Suppressor macrophage treated with lipopolysaccharide for 4 hours (primary cell): ENCODE measurements at places on chromosomes 7 and 10.
A peak's percentile ranks its signal among the peaks of the same experiment; 100 is the strongest.

- no peak for DNase-seq
Observed at GRCh38 chr7:128732521-128733277, 6.5 kb upstream of the CALU start.

GRCh38 chr10:128274938-128275337, 148.7 kb upstream of the MKI67 start:
- peak; percentile 54 for DNase-seq

GRCh38 chr7:39681887-39682441, 58.6 kb downstream of the RALA start:
- no peak for DNase-seq

DNA sequence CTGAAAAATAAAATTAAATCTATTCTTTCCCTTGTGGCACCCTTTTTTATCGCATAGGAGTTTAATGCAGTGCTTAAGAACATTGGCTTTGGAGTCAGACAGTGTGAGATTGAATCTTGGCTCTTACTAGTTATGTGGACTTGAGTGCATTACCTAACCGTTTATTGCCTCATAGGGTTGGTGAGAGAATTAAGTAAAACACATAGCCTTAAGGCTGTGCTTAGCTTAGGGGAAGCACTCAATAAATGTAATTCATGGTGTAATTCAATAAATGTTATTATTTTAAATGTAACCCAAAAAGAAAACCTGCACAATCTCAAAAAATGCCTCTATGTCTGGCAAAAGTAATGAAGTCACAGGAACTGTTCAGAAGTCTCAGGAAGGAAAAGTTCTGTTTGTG, 2.7 kb downstream of the STK17A start:
- peak; percentile 69 for DNase-seq

DNA sequence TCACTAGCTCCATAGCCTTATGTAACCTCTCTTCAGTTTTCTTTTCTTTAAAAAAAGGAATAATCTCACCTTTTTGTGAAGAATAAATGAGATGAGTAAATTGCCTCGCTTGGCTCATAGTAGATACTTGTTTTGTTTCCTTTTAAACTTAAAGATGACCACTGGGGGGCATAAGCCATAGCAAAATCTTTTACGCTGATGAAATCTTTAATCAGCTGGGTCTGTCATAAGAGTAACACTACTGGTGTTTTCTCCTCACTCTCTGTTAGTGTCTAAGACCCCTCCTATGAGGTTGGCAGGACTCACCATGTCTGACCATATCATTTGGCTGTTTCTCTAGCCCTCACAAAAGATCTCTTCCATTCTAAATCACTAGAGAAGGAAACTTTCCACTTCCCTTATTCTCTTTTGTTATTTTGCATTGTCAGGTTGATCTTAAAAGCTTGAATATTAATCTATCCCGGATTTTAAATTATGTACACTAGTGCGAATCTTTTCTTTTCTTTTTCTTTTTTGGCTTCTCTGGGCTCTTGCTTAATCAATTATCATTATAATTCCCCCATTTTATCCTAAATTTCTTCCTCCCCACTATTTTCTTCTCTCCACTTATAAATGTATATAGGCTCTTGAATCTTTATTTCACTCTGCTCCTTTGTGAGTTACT, 12.5 kb downstream of the STAG3 start:
- DNase-seq: peak; percentile 54

- DNase-seq: peak; percentile 22
Observed at GRCh38 chr10:101355072-101355706, 1.2 kb downstream of the BTRC start.

DNA sequence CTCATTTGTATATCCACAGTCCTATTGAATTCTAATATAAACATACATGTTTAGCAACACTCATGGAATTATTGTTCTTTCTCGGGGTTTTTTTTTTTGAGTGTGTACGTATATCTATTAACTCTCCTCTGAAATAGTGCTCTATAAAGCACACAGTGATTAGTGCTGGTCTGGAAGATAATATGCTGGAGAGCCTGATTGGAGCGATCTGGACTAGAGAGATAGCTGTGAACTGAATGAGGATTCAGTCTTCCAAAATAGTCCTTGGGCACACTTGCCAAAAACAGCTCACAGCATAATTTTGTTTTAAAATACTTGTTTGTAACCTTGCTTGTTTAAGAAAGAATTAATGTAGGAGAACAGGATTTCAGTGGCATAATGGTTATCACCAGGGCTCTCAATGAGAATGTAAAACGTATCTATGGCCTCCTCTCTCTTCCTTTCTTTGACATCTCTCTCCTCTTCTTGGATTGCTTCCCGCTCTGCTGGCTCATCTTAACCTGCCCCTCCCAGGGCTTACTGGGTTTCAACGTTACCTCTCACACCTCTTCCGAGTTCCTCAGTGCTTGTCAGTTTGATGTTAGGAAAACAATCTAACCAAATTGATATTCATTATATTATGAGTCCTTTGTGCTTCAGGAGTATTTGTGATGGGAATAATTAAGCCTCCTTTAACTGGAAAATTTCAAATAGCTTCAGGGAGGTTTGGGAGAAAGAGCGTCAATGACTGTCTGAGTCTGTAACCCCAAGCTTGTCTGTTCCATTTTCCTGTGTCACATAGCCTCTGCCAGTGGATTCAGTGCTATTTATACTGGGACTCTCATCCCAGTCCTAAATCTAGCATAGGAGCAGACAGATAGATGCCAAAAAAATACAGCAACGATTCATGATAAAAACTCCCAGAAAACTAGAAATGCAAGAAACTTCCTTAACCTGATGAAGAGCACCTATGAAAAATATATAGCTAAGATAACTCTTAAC, 16.2 kb upstream of the AGK start:
- DNase-seq: no peak

DNA sequence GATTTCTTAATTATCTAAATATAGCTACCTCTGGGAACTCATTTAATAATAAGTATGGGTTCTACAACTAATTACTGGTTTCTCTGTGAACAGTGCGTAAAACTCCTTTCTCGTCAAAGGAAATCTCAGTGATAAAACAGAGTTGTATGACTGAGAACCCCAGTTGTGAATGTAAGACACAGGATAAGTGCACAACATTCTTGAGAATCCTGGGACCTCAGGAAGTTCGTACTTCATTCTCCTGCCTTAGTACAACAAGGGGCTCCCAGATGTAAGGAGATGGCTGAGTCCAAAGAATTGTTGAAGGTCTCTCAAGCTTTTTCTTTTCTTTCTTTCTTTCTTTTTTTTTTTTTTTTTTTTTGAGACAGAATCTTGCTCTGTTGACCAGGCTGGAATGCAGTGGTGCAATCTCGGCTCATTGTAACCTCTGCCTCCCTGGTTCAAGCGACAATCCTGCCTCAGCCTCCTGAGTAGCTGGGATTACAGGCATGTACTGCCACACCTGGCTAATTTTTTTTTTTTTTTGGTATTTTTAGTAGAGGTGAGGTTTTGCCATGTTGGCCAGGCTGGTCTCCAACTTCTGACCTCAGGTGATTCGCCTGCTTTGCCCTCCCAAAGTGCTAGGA, 12.5 kb downstream of the DENND10 start:
- DNase-seq: no peak

GRCh38 chr7:142964502-142965246, 2.5 kb upstream of the KEL start:
- no peak for DNase-seq

DNA sequence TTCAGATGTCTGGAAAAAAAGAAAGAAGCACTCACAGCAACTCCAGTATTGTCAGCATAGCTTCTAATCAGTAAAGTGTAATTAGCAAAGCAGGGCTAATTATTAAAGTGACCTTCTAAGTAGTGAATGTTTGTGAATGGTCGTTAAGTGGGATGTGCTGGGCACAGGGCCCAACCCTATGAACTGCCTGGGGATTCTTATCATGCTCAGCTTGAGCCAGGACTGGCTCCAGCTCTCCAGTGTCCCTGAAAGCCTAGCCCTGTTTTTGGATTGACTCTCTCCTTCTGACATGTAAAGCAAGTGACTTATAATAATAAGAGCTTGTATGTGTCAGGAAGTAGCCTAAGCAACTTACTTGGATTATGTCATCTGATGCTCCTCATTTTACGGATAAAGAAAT, 9.5 kb upstream of the TBX20 start:
- DNase-seq: no peak

- no peak for DNase-seq
Observed at GRCh38 chr7:142813226-142813625, 41.6 kb upstream of the EPHB6 start.
